ENCODE measurements at places on chromosomes 5 and 9. TPM values are rescaled to one million over a fixed set of nuclear protein-coding genes. Genes with fewer than 3 reads are reported as not detected.
A peak's percentile ranks its signal among the peaks of the same experiment; 100 is the strongest.

- no peaks in the 10 kb centered on the region for H3K27me3 ChIP-seq
- H3K27ac ChIP-seq = no peak overlapping the region
- H3K36me3 ChIP-seq = no peaks in the 10 kb centered on the region
- H3K4me1 ChIP-seq = peaks cover 2% of the 10 kb centered on the region
- H3K4me3 ChIP-seq = no peak overlapping the region
These were observed 7.2 kb downstream of the SPATA31E1 start for GRCh38 chr9:87889882-87890252.

- H3K27me3 ChIP-seq = peaks cover 13% of the 10 kb centered on the region
- peaks cover 4% of the 10 kb centered on the region for H3K4me1 ChIP-seq
- peak; percentile 26 for DNase-seq
- no peaks in the 10 kb centered on the region for H3K36me3 ChIP-seq
- no peak overlapping the region for H3K27ac ChIP-seq
These were observed 52.1 kb upstream of the ARL15 start for GRCh38 chr5:54362434-54362833.

DNA sequence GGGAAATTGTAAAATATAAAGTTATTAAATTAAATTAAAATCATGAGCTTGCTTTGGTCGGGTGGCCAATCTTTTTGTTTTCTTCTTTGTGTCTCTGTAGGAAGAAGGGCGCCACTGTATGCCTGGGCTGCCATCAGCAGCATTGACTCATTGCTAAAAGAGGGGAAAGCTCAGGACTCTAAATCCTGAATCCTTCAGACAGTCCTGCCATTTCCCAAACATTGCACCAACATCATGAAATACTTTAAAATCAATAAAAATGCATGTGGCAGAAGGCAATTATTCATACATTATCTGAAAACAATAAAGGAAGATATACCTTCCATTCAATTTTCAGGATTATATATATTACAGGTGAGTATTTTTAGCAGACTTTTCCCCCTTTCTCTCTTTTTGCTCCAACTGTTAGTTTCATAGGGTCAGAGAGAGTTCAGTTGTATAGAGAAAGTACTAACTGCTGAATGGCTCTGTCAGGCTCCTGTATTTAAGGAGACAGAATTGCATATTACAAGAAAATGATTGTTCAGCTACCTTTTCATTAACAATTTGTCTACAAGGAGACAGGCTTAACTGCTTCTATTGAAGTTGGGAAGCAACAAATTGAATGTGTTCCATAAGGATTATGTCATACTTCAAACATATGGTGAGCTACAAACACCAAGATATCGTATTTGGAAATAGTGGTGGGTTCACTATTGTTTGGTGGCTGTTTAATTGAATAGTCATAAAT, 95.7 kb downstream of the ATPSCKMT start:
- no peaks in the 10 kb centered on the region for H3K4me1 ChIP-seq
- H3K36me3 ChIP-seq = no peaks in the 10 kb centered on the region
- H3K27me3 ChIP-seq = no peaks in the 10 kb centered on the region
- DNase-seq = no peak

- peaks cover 5% of the 10 kb centered on the region for H3K4me1 ChIP-seq
- no peak overlapping the region for H3K4me3 ChIP-seq
- no peaks in the 10 kb centered on the region for H3K27me3 ChIP-seq
These were observed 65.0 kb downstream of the SNCAIP start for GRCh38 chr5:122377026-122377425.

Gene RPS14
- total RNA-seq = 7,310 TPM

Gene PDE8B
- total RNA-seq = under 0.01 TPM

Gene PDZD2
- total RNA-seq = not detected

Gene PFN3
- not detected for total RNA-seq

Gene PAEP
- not detected for total RNA-seq
